Psoas muscle (tissue), 8 donors: ENCODE measurements at places on chromosomes 3 and 15.
A peak's percentile ranks its signal among the peaks of the same experiment; 100 is the strongest.

- DNase-seq: no peak
Measured at GRCh38 chr3:32551496-32551895, 19.2 kb downstream of the DYNC1LI1 start.

DNA sequence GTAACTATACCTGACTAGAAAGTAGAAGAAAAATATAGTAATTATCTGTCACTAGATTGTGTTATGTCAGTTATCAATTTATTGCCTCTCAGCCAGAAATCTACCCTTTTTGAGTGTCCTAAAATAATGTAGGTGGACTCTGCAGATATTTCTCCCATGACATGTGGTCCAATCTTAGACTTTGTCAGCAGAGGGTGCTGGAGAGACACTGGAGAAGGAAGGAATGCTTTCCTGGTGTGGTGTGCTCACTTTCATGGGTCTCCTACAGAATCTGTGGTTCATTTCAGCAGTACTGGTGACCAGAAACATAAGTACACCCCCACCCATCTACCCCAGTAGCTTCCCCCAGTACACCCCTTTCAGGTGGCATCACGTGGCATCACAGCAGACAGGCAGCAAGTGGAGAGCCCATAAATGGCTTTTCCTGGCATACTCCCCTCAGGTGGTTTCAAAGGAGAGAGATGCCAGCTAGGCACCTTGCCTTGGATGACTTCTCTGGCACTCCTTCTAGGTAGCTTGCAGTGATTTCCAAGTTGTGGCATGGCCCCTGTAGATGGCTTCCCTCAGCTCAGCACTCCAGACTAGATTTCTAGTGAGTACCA is 114.7 kb downstream of the GADL1 start:
- DNase-seq: no peak

- no peak for DNase-seq
Measured at GRCh38 chr3:141578202-141578973, 91.6 kb downstream of the RASA2 start.

DNA sequence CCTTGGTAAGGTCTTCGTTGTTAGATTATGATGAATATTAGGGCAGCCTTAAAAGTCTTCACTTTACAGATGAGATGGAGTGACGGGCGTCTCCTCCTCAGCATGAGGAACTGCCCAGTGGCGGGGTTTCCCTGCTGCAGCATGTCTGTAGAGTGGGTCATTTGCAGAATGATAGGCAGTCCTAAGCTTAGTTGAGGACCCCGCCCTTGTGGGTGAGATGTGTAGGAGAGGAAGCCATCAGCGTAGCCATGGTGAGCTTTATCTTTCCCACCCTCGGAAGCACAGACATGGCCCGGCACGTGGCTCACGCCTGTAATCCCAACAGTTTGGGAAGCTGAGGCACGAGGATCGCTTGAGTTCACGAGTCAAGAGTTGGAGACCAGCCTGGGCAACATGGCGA is 877 bp downstream of the NIT2 start:
- DNase-seq: no peak

GRCh38 chr3:133007601-133008000 is 30.6 kb upstream of the TMEM108 start:
- no peak for DNase-seq

GRCh38 chr3:150286390-150287147 is 121.5 kb upstream of the TSC22D2 start:
- DNase-seq: no peak

DNA sequence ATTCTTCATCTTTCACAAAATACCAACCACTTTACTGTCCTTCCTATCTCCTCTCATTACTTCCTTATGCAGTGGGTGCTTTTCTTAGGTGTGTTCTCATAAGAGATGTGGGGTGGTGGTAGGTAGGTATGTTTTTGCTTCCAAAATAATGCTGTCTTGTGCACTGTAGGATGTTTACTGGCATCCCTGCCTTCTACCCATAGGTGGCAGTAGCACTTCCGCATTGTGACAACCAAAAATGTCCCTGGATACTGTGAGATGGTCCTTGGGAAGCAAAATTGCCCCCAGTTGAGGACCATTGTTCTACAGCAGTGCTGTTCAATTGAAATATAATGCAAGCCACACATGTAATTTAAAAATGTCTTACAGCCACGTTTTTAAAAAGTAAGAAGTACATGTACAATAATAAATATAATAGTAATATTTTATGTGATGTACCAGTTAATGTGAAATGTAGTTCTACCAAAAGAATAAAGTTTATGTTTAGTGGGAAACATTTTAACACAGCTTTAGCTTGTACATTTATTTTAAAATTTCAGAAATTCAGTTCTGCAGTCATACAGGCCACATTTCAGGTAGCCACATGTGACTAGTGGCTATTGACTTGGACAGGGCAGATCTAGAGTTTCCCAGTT is 75.2 kb downstream of the NEO1 start:
- no peak for DNase-seq

DNA sequence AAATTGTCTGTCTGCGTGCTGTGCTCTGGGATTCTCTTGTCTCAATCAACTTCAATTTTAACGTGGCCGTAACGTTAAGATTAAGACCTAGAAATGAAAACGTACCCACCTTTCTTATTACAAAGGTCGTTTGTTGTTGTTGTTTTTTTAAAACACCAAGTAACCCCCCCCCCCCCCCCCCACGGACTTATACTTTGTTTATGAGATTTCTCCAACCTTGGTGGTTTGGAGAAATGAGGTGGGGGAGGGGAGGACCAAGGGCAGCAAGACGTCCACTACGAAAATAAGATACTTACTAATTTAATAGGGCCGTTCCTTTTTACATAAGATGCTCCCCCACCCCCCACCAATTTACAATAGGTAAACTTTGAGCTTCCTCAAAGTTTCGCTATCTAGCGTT is 244.4 kb upstream of the TOPAZ1 start:
- no peak for DNase-seq

- DNase-seq: no peak
Measured at GRCh38 chr15:65346856-65347598, 30.8 kb downstream of the IGDCC3 start.

GRCh38 chr15:83039206-83039605 is 27.8 kb upstream of the C15orf40 start:
- DNase-seq: no peak

DNA sequence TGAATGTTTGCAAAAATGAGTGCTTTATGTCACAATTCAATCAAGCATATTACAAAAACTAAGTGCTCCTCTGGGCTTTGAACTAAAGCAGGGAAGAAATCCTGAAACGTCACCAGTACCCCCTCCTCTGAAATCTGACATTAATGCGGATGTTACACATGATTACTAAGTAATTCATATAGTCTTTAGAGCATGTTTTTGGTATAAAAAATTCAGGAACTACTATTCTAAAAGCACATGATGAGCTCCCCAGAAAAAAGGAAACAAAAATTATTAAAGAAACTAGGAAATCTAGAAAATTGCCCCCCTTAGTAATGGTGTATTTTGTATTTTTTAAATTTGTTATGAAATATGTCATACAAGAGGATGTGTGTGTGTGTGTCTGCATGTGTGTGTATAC is 87.7 kb downstream of the MYO5A start:
- DNase-seq: no peak

DNA sequence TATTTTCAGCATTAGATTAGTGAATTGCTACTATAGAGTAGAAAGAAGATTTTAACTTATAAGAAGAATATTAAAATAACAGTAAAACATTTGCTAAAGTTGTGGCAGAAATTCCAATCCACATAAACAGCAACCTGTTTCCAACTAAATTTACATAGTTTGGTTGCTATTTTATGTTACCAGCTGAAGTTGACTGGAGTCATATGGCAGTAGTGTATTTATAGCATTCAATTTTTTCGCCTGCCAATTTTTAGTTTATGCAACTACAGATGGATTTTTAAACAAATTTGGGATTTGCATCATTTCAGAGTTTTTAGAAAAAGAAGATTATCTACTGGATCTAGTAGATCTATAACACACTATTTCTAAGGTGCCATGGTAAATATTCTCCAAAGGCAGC is 332.5 kb upstream of the BCHE start:
- no peak for DNase-seq

GRCh38 chr3:121545574-121546455 is at the start of gene POLQ:
TSS of gene POLQ (minus strand) at chr3:121545988. CDS start at chr3:121545877, 111 bp downstream.
- DNase-seq: peak; percentile 93

- no peak for DNase-seq
Measured at GRCh38 chr3:42438758-42439157, 28.3 kb upstream of the LYZL4 start.

DNA sequence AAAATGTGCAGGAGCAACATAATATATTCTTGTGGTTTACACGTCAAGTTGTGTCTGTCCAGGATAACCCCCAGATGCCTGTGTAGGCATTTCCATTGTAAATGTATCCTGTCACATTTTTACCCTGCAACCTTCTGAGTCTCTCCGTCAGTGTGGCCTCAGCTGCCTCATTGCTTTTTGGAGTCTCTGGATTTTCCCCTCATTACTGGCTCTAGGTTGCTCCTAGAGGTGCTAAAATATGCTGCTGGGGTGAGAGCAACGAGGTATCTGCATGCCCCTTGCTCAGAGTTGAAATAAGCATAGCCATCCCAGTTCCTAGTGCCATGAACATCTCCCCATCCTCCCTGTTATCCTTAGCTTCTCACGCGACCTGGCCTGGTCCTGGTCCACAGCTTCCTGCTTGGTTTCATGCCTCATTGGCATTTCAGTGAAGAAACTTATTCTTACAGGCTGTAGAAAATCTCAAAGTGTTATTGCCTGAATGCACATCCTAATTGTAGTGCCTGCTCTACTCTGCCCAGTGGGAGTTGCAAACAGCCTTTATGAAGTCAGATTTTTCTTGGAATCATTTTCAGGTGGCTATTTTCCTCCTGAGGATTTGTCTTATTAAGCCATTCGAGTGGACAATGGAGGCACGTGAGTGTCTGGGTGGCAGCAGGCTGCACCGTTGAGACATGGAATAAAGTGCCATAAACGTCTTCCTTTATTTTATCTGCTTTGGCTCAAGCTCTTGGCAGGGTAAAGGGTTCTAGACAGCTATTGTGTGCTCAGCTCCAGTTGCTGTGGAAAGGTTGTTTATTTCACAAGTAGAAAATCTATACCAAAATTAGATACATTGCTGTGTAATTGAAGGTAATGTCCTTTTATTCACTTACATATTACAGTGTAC is 33.2 kb downstream of the OXNAD1 start:
- DNase-seq: no peak

DNA sequence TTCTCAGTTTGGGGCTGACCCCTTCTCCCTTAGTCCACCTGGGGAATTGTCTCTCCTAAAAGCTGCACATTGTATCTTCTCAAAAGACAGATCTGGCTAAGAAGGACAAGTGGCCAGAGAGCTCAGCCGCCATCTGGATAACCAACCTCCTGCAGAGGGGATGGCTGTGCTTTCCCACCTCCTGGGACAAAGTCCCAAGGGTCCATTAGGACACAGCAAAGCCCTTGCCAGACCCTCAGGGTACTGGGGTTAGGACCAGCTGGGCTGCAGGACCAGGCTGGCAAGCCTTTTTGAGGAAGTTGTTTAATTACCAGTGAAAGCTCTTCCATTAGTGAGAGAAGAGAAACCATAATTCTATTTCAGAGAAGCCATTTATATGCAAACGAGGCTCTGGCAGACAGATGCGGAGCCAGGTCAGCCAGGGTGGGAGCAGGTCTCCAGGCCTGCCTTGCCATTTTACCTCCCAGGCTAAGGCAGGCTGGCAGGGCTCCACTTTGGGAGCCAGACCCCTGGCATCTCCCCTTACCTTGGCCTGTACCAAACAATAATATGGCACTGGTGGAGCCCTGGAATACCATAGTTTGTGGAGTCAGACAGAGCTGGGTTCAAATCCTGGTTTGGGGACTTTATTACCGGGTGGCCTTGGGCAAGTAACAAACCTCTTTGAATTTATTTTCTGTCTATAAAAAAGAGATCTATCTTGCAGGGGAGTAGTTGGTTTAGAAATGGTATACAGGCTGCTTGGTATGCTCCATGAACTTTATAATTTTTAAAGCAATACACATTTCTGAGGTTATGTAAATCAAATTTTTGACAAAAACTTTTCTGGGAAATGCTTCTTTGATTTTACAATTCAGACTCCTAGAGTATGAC is 17.9 kb downstream of the SHF start:
- DNase-seq: no peak
